ENCODE measurements at places on chromosomes 1 and 21.

DNA sequence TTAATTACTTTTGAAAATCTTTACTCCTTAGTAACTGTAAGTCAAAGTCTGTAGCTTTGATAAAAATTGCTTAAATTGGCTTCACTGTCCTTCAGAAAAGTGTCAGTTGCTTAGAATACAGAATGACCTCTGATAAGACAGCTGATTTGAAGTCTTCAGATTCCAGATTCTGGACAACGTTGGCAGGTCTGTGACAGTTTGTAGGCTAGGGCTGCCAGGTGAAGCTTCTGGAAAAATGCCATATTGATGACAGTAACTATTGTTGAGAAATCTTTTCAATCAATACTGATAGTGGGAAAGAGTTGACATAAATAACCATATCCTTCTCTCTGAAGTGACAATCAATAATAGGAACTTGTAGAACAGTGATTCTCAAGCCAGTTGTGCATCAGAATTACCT lies 41.3 kb downstream of the RPAP2 start:
- DNase-seq, result no peak

DNA sequence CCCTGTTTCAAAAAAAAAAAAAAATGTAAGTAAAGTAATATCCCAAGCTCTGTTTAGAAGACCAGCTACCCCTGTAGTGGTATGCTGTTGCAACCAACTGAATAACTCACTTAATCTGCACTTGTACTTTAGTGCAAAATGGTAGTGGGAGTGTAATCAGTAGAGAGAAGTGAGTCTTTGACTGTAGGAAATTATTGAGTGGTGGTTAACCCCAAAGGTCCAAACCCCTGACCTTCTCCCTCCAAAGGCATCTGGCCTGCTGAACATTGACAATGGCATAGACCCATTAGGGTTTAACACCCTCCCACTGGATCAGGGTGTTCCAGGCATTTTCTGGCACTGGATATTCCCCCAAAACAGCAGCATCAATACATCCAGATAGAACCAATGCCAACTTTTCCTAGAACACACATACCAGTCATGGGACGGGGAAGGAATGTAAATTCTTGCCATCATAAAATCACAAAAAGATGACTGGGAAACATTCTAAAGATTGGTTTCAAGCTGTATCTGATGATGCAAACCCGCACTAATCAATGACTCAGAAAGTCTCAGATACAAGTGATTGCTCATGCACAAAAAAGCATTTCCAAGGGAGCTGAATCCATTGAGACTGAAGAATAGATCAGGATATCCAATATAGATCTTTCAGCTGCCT lies 110.3 kb downstream of the MRPL39 start:
- no peak for DNase-seq

DNA sequence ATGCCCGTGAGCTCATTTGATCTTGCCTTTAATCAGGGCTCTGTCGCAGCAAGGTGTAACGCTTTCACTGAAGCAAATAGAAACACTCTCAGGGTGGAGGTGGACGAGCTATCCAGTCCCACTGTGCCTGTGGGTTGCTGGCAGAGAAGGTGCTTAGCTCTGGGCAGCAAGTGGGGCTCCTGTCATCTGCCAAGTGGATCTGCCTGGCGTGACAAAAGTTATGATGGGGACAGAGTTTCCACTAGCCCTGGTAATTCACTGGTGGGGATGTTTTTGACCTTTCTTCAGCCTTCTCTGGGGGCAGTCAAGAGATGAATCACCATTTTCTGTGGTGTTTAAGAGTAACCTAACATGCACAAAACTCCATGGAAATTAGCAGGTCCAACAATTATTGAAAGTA lies 71.3 kb upstream of the EDEM3 start:
- no peak for DNase-seq

- peak; percentile 93 for DNase-seq
Observed at GRCh38 chr1:178934546-178934945, 63.7 kb upstream of the ANGPTL1 start.

GRCh38 chr1:161480381-161481035 lies 24.7 kb upstream of the FCGR2A start:
- DNase-seq, result no peak

DNA sequence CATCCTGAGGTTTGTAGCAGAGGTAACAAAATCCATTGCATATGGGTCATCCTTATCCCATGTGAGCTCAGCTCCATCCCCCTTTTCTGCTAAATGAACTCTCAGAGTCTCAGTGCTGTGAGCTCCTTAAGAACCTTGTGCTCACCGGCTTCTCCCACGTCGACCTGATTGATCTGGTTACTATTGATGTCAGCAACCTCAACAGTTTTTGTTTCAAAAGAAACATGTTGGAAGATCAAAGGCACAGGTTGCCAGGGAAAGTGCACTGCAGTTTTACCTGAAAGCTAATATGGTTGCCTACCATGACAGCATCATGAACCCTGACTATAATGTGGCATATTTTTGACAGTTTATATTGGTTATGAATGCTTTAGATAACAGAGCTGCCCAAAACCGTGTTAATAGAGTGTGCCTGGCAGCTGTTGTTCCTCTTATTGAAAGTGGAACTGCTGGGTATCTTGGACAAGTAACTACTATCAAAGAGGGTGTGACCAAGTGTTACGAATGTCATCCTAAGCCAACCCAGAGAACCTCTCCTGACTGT lies 131.4 kb downstream of the HS2ST1 start:
- DNase-seq, result peak; percentile 69
